Tibial artery (tissue), 4 donors: ENCODE measurements at places on chromosomes 5 and 9.

- DNase-seq = no peak
- no peak overlapping the region for H3K4me3 ChIP-seq
- no peak overlapping the region for H3K27ac ChIP-seq
These were observed 37.4 kb downstream of the MTMR12 start for GRCh38 chr5:32275396-32275741.

GRCh38 chr9:116716438-116716837, 29.3 kb downstream of the TRIM32 start:
- H3K27me3 ChIP-seq = no peaks in the 10 kb centered on the region
- no peak for DNase-seq
- no peak overlapping the region for H3K27ac ChIP-seq
- H3K36me3 ChIP-seq = no peaks in the 10 kb centered on the region

DNA sequence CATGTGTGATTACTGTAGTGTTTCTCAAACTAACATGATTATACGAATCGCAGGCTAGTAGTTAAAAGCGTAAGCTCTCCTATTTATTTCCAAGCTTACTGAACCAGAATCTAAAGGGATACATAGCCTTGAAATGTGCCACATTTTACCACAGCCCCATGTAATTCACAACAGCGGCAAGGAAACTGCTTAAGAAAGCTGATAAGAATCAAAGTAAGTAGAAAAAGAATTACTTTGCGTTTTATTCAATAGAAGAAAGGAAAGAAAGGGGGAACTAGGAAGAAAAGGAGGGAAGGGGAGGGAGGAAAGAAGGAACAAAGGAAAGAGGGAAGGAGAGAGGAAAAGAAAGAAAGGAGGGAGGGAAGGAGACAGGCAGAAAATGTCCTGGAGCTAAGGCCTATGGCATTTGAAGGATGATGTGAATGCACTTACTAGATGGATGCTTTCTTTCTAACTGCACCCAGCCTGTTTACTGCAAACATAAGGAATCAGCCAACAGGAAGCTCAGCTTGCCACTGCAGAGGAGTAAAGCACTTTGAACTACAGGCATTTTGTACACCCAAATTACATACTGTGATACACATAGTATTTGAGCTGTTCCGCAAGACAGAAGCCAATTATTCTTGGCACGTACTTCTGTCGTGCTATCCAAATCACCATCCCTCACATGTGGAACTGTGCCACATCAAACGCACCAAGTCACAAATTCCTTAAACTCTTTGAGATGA, 521.7 kb downstream of the RAB3C start:
- no peak overlapping the region for H3K4me3 ChIP-seq
- H3K27ac ChIP-seq = no peak overlapping the region
- DNase-seq = no peak
- peaks cover 28% of the 10 kb centered on the region for H3K4me1 ChIP-seq
- H3K36me3 ChIP-seq = no peaks in the 10 kb centered on the region
- H3K27me3 ChIP-seq = no peaks in the 10 kb centered on the region

DNA sequence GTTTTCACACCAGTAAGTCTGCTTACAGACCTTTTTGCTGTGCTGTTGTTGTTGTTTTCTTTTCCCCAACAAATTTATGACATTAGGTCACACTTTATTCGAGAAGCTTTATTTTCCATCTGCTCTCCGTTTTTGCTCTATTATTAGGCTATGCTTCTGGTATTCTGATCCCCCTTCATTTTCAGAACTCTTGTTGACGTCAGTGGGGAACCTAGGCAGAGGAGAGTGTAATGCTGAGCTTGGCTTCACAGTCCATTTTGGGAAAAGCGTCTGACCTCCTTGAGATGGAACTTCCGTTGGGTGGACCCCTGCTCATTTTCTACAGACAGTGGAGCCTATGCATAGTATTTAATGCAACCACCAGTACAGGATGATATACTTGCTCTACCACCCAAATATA, 387.9 kb upstream of the MEF2C start:
- H3K27ac ChIP-seq = no peak overlapping the region
- DNase-seq = no peak
- peaks cover 3% of the 10 kb centered on the region for H3K4me1 ChIP-seq
- no peak overlapping the region for H3K4me3 ChIP-seq
- no peaks in the 10 kb centered on the region for H3K36me3 ChIP-seq
- no peaks in the 10 kb centered on the region for H3K27me3 ChIP-seq

DNA sequence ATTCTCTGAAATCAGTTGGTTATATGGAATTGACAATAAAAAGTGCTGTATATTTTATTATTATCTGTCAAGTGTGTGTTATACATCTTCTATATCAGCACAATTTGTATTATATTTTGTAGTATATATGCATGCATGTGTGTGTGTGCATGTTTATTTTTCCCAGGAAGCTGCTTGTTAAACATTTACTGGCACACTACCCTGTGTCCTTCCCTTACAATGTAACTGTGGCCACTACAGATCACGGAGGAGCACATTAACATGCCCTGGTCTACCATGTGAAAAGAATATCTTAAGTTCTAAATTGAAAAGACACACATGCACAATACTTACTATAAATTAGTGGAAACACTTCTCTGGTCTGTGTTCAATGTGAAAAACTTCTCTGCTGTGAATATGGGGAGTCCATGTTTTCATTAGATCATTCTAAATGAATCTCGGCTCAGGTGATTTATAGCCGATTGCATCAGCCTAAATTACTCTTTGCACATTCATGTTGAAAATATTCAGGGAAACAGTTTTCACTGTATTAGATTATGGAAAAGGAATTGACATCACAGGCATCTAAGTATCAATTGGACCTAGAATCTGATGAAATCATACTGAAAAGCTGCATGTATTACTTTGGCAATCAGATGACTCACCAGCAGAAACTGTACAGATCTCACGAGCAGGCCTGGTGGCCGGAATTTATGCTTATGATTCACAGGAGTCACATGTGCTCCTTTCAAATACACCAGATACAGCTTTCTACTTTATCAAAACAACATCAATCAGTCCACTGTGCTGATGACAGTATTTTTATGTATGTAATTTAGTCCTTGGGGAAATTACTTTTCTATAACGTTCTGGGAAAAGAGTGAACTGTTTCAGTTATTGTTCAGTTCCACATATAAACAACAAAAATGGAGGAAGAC, 39.4 kb downstream of the LURAP1L start:
- H3K36me3 ChIP-seq = no peaks in the 10 kb centered on the region
- H3K4me1 ChIP-seq = peaks cover 38% of the 10 kb centered on the region
- H3K4me3 ChIP-seq = no peak overlapping the region
- H3K27ac ChIP-seq = peak overlapping the region; percentile 66
- DNase-seq = peak; percentile 80
- H3K27me3 ChIP-seq = no peaks in the 10 kb centered on the region

DNA sequence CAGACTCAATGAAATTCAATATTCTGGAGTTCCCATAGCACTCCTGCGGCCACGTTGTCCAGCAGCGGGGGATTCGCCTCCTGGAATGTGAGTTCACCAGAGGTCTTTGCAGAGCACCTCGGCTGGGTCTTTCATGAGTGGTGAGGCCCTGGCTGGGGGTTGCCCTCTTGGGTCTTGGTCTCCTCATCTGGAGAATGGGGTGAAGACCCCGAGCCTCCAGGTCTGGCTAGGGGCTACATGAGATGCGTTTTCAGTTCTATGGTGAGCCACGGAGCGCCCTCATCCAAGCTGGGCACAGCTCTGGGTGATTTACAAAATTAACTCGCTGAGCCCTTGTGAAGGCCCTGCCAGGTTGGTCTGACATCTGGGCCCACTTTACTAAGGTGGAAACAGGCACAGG, 37.5 kb upstream of the RXRA start:
- DNase-seq = no peak
- no peak overlapping the region for H3K4me3 ChIP-seq
- H3K4me1 ChIP-seq = peaks cover 8% of the 10 kb centered on the region
- peaks cover 54% of the 10 kb centered on the region for H3K27me3 ChIP-seq

GRCh38 chr9:86614871-86615849, 260.9 kb upstream of the TUT7 start:
- H3K4me1 ChIP-seq = no peaks in the 10 kb centered on the region
- DNase-seq = no peak
- H3K27ac ChIP-seq = no peak overlapping the region
- no peaks in the 10 kb centered on the region for H3K36me3 ChIP-seq

- H3K27me3 ChIP-seq = no peaks in the 10 kb centered on the region
- no peak for DNase-seq
- no peaks in the 10 kb centered on the region for H3K36me3 ChIP-seq
- no peak overlapping the region for H3K27ac ChIP-seq
- no peak overlapping the region for H3K4me3 ChIP-seq
These were observed 182.6 kb upstream of the GLRA1 start for GRCh38 chr5:152107220-152107619.
